ENCODE measurements at places on chromosomes 7 and 10. TPM values are rescaled to one million over a fixed set of nuclear protein-coding genes. Genes with fewer than 3 reads are reported as not detected.

- DNase-seq = no peak
These were observed 6.5 kb downstream of the TMEM176B start for GRCh38 chr7:150793569-150794238.

- DNase-seq = peak; percentile 55
These were observed at the start of gene BMI1 for GRCh38 chr10:22320591-22321155. TSS of gene BMI1 (plus strand) at chr10:22321099. CDS start at chr10:22326450, 5,351 bp downstream.

DNA sequence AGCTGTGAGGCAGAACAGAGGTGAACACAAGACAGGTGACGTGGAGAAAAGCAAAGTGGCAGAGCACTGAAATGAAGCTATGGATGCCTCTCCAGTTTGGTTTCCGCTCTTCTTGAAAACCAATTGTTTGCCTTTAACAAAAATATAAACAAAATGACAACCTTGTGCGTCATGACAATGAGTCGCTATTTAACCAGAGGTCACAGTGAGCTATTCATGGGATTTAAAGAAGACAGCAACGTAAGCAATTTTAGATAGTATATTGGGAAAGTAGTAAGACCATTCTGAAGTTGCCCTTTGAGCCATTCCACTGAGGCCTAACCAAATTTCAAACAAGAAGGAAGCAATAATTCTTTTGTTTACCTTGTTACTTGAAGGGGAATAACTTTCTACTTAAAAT is 15.2 kb upstream of the LRRTM3 start:
- DNase-seq = peak; percentile 11

DNA sequence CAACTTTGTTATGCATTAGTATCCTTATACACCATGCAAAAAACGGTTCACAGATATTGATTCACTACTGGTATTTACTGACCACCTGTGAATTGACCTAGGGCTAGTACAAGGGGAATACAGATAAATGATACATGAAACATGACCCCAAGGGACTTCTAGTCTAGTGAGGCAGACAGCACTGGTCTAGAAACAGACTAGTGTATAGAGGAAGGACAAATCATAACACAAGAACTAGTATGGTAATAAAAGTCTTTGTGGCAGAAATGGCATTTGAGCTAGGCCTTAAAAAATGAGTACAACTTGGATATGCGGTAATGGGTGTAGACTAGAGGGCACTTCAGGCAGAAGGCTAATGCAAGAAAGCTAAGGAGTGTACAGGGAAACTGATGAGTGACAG is 86.6 kb downstream of the SLC25A13 start:
- no peak for DNase-seq

DNA sequence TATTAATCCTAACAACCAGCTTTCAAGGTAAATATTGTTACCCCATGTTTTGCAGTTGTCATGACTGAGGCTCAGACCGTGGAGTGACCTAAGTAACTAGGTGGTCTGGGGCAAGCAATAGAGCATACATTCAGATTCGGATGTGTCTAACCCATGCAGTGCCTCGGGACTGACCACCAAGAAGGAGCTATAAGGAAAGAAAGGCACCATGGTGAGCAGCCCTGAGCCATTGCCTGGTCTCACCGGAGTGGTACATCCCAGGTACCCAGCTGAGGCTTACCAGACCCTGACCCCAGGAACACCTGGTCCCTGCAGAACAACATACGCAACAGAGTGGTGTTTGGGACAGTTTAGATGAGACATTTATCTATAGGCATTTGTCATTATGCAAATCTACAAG is 175.5 kb upstream of the ZMIZ1 start:
- no peak for DNase-seq

DNA sequence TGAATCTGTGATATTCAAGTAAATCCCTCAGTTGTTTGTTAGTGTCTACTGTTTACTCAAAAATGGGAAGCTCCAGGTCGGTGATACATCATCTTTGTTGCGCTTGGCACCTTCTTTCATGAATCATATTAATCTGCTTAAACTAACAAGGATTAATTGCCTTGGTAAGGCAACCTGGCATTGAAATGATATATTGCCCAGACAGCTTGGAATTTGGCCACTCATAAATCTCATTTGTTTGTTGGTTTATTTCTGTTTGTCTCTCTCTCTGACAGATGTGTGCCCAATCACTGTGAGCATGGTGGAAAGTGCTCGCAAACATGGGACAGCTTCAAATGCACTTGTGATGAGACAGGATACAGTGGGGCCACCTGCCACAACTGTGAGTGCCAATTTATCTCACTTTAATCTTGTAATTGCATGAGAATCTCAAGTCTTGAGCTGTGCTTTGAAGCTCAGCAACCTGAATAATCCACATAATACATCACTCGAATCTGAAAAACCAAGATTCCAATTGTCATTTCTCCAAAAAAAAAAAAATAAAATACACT is 1104.8 kb upstream of the C7orf33 start:
- no peak for DNase-seq

GRCh38 chr10:82683945-82684344 is 809.0 kb downstream of the NRG3 start:
- no peak for DNase-seq

DNA sequence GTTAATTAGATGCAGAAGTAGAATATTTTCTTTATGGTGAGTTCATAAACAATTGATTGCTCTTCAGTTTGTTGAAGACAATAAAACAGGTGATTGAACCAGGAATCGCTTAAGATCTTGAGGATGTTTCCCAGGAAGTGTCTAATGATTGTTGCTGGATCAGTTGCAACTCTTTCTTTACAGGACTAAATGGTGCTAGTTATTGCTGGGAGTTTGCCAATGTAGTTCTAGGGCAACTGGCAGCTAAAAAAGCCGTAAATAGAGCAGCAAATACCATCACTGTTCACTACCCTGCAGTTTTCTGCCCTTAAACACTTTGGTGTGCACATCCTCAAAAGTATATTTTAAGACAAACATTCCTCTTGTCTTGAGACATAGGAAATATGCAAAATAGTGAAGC is 119.2 kb upstream of the ANK3 start:
- DNase-seq = no peak

C10orf90 gene
- 0.19 TPM for total RNA-seq

All from H4 (cell line).